ENCODE measurements at places on chromosomes 12 and 14.
A peak's percentile ranks its signal among the peaks of the same experiment; 100 is the strongest.

DNA sequence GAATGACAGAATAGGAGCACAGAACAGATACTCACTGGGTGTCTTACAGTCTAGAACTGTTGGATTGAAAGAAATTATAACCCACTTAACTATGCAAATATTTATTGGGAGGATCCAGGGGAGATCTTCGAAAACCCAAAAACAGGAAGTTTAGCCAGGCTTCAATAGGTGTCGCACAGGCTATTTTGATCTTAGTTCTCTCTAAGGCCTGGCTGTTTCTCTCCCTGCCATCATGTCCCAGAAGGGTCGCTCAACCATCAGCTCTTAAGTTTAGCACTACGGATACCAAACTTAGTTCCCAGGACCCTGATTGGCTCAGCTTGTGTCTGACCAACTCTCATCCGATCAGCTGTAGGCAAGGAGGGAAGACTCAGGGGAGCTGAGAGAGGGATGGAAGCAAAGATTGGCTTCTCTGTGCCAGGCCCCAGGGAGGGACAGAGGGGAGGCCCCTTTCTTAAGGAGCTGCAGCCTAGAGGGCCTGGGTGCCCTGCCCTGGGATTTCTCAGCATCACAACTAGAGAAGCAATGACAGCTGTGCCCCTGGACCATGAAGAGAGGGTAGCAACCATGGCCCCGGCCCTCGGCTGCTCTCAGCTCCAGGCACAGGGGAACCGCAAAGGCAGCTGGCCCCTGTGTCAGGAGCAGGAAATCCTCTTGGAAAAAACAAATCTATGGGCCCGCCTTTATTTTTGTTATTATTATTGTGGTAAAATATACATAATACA is 13.5 kb downstream of the PHETA1 start:
- no peak for DNase-seq

- peak; percentile 63 for DNase-seq
Observed at GRCh38 chr14:38868399-38869290, 234.4 kb downstream of the SEC23A start.

DNA sequence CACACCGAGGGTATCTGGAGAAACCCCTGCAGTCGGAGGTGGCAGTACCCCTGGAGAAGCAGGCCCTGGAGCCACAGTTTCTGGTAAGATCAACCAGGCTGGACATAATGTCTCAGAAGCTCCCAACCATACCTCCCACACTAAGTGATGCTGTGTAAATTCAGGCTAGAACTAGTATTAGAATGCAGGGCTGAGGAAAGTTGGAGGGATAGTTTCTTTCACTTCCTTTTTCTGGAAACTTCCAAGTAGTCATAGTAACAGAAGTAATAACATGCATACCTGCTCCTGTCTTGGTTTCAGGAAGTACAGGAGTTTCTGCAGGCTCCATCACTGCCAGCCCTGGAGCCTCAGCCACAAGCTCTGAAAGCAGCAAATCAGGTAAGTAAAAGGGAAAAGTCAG is 228.1 kb upstream of the CNTN1 start:
- no peak for DNase-seq

- peak; percentile 19 for DNase-seq
Observed at GRCh38 chr14:32217301-32217700, 14.2 kb upstream of the RNU6-8 start.

DNA sequence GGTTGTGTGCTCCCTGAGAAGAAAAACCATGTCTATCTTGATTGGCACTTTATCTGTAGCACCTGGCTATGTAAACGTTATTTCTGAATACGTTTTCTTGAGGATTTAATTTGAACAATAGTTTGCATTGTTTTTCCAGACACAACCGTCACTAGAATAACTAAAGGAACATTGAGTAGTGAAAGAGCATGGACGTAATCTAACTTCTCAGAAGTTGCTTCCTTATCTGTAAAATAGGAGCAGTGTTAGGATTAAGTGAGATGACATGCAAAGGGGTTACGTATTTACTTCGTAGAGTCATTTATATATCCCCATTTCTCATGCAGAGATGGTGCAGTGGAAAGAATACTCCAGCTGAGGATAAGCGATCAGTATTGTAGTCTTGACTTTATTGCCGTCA is 8.1 kb downstream of the AEBP2 start:
- no peak for DNase-seq

GRCh38 chr14:86464341-86464740 is 934.4 kb downstream of the FLRT2 start:
- DNase-seq, result no peak

DNA sequence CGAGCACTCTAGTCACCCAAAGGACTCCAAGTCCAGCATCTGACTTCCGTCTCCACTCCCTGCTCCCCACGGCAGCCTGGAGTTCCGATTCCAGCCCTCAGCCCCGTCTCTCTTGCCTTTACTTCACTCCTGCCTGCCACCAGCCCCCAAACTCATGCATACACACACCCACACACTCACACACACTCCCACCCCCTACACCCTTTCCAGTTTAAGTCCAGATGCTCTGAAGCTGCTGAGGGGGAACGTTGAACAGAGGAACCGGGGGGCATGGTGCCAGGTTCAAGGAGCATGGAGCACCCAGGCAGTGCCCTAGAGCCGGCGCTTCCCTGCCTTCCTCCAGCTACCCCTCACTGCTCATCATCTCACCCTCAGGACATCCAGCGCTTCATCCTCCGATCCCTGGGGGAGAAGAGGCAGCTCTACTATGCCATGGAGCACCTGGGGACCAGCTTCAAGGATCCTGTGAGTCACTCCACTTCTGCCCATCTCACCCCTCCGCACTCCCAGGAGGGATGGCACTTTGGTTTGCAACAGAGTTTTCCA is 3.3 kb downstream of the P3H3 start:
- DNase-seq, result no peak

DNA sequence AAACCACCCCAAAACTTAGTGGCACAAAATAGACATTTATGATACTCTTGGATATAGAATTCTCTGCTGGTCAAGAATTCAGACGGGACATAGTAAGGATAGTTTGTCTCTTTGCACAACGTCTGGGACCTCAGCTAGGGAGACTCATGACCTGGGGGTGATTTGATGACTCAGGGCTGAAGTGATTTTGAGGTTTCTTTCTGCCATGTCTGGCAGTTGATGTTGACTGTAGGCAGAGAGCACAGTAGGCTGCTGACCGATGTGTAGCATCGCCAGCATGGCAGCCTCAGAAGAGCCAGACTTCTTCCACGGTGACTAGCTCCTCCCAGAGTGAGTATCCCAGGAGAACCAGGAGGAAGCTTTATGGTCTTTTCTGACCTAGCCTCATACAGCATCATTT is 88.9 kb upstream of the FRMD6 start:
- no peak for DNase-seq

DNA sequence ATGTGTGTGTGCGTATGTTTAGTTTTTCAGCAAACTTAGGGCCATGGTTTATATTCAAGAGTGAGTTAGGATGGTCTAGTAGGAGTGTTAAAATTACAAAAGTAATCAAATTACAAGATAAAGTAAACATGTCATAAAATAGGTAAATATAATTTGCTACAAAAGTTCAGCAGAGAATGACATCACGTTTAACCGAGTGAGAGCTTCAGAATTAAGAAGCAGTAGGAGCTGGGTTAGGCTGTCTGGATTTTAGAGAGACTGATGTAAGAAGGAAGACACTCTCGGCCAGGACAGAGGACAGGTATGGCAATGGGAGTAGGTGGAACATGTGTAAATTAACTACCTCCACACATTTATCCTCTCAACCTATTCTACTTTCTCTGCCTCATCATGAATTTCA is 11.6 kb upstream of the MGST1 start:
- no peak for DNase-seq

DNA sequence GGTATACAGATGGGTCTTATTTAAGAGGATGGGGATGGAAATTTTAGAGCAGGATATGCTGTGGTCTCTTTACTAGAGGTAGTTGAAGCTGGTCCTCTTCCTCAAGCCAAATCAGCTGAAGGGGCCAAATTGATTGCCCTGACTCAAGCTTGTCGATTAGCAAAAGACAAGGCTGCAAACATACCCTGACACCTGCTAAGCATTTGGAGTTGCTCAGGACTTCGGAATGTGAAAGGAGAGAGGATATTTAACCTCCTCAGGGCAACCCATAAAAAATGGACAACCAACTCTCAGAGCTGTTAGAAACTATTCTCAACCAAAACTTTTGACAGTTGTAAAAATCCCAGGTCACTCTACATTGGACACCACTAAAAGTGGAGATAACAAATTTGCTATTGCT is 15.6 kb downstream of the PTGDR start:
- DNase-seq, result no peak

DNA sequence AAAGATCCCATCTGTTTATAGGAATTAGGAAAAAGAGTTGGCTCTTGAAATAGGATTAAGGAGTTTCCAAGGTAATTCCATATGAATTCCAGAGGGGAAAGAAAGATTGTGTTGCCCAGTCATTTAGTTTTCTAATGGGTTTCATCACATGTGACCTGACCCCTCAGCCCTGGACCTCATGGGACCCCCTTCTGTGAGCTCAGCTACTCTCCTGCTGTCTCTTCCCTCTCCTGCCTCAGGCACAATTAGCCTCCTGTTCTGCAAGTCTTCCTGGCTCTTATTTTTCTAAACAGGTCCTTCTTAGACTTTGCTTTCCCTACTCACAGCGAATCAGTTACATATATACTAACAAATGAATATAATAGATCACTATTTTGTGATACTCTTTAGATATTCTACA is 237.7 kb downstream of the TRHDE start:
- no peak for DNase-seq

- no peak for DNase-seq
Observed at GRCh38 chr12:53862831-53863230, 75.8 kb upstream of the HOXC13 start.

GRCh38 chr12:89260841-89261637 is 91.3 kb downstream of the DUSP6 start:
- DNase-seq, result no peak

DNA sequence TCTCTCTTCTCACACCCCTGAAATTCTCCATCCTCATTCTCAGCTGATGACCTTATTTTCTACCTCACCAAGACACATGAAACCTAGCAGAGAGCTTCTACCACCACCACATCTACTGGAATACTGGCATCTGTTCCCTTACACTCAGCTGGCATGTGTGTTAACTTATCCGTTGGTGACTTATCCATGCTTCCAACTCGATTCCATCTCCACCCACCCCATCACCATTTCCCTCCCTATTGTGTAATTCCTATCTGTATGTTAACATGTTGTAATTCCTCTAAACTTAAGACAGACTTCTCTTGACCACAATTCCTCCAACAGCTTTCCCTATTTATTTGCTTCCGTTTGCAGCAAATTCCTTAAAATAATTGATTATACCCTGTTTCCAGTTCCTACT is 15.4 kb downstream of the C1S start:
- no peak for DNase-seq

DNA sequence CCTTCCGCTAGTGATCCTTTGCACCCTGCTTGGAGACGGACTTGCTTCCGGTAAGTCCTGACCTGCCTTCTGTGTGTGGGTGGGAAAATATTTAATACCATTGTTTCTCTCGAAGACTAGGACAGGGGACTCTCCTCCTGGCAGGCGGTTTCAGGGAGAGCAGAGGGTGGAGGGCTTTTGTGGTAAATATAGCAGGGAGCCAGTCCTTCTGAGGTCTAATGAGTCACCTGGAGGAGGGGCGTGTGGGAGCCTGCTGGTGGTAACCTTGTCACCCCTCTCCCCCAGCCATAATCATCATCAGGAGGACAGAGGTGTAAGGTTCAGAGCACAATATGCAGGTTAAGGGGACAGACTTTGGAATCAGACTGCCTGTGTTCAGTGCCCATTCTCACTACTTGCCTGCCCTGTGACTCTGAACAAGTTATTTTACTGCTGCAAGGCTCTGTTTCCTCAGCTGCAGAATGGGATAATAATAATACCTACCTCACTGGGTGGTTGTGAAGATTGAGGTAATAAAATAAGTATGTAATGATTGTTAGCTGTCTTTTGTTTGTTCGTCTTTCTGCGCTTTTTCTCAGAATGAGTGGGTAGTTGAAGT is 47.4 kb downstream of the SUSD6 start:
- DNase-seq, result peak; percentile 50

GRCh38 chr12:111442301-111443045 is 36.8 kb downstream of the SH2B3 start:
- DNase-seq, result no peak

- DNase-seq, result no peak
Observed at GRCh38 chr12:87320724-87321123, 708.5 kb downstream of the C12orf50 start.

DNA sequence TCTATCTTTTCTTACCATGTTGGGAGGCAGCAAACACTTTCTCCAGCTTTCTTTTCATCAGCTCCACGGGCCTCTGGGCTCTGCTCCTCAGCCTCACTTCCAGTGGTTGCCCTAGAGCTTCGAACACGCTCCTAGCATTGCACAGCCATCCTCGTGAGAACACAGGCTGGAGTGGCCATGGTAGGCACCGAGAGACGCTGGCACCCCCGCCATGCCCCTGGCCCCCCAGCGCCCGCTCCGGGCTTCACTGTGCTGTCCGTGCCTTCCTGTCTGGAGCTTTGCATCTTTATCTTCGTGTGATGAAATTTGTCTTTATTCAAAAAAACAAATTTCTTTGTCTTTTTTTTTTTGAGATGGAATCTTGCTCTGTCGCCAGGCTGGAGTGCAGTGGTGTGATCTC is 352.2 kb downstream of the TMEM121 start:
- DNase-seq, result no peak

GRCh38 chr14:52365071-52365470 is 51.0 kb downstream of the PTGER2 start:
- DNase-seq, result no peak

DNA sequence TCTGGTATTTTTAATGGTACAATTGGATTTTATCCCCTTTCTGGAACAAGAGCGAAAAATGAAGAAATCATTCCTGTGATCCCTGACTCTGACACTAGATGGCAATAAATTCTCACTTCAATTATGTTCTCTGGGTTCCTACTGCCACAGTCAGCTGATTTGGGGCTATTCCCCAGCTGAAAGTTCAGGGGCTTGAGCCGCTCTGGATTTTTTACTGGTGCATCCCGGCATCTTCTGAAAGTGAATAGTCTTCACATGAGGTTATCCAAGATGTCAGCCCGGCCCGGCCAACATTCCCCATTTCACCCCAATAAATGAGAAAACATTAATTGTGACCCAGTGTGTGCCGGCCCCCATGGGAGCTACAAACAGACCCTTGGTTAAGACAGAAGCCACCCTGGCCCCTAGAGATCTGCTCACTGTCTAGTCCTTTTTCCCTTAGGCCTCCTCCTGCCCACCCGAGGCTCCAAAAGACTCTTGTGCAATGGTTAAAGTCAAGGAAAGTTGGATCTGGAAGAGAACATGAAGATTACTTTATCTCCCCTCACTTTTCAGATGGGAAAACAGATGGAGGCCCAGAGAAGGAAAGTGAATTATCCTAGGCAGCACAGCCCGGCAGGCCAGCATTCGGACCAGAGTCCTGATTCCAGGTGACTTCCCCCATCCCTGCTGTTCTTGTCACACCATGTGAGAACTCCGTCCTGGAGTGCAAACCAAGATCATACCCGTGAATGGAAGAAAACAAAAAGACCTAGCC is 20.8 kb downstream of the CKAP4 start:
- peak; percentile 84 for DNase-seq

DNA sequence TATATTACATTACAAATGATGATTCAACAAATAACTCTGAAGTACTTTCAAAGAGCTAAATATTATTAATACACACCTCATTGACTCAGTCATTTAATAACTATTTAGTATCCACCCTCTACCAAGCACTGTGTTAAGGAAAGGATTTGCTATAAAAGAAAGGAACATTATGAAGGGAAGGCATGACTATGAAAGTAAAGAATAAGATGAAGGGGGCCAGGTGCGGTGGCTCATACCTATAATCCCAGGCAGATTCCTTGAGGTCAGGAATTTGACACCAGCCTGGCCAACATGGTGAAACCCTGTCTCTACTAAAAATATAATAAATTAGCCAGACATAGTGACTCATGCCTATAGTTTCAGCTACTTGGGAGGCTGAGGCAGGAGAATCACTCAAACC is 107.9 kb downstream of the PLCZ1 start:
- no peak for DNase-seq
